Stimulated activated CD4-positive, alpha-beta T cell treated with anti-CD3 and anti-CD28 coated beads, Interleukin-4, amount 100 ng/mL, for 24 hours (primary cell): ENCODE measurements at places on chromosomes 7 and 10.

DNA sequence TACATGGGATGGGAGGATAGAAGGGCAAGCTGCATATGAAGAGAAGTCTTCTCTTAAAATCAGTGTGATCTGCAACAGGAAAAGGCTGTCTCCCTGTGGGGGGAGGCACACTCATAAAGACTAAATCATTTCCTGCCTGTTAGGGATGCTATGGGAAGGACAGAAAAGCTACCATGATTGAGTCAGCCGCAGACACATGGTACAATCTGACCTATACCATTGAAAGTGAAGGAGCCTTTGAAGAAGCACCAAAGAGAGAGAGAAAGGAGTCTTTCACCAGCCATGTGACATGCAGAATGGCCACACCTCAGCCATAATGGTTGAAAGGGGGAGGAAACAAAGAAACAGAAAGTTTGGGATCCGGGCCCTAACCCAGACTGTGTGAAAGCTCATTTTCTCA, 29.1 kb downstream of the NUDCD3 start:
- DNase-seq: peak; percentile 27

DNA sequence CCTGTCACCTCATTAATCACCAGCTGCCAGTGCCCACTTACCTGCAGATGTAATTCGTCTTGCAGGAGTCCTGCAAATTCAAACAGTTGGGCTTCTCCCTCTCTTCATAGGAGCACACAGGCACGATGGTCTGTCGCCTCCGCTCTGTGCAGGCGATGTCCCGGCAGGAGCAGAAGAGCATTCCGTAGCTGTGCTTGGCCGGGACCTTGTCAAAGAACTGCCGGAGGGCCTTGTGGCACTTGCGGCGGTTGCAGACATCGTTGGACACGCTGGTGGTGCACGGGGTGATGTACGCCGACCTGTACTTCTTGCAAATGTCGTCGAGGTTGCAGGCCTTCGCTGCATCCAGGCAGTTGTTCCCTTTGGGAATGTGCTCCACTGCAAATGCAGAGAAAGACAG, 147.8 kb downstream of the GFRA1 start:
- DNase-seq: no peak

- DNase-seq: no peak
These were observed 6.0 kb downstream of the CPXM2 start for GRCh38 chr10:123885406-123886170.

DNA sequence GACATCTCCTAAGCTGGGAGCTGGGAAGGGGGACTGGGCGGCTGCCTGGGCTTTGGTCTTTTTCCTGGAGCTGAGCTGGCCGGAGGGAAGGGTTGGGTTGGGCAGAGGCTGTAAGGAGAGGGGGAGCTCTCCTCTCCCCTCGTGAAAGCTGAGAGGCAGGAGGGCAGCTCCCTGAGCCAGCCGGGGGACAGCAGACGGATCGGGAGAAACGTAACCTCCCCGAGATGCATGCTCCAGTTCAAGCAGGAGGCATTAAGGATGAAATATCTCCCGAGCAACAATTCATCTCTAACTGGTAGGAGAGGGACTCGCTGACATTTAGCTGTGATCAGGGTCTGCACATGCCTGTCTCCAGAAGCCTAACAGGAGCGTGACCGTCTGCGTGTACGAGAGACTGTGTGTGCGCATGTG, 19.9 kb upstream of the LBX1 start:
- DNase-seq: no peak

GRCh38 chr10:103533827-103534226, 40.3 kb downstream of the NEURL1 start:
- DNase-seq: no peak

DNA sequence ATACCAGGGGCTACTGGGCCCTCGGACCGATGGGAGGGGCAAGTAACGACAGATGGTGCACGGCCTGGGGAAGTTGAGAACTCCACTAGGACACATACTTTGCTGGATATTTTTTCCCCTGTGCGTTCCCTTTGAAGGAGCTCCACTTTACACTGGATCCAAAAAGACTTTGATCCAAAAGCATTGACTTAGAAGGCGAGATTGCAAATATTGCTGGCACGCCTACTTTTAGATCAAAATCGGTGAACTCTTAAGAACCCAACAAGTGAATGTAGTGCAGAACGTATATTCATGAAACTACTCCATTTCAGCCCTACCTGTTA, 436 bp upstream of the SLC25A13 start:
- DNase-seq: no peak

- no peak for DNase-seq
These were observed 145.4 kb downstream of the PTPRN2 start for GRCh38 chr7:158442260-158442659.

DNA sequence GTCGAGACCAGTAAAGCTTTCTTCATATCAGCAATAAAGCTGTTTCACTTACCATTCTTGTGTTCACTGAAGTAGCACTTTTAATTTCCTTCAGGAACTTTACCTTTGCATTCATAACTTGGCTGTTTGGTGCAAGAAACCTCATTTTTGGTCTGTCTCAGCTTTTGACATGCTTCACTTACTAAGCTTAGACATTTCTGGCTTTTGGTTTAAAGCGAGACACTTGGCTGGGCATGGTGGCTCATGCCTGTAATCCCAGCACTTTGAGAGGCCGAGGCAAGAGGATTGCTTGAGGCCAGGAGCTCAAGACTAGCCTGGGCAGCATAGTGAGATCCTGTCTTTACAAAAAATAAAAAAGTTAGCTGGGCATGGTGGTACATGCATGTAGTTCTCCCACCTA, 15.8 kb downstream of the PLEKHA1 start:
- DNase-seq: no peak

DNA sequence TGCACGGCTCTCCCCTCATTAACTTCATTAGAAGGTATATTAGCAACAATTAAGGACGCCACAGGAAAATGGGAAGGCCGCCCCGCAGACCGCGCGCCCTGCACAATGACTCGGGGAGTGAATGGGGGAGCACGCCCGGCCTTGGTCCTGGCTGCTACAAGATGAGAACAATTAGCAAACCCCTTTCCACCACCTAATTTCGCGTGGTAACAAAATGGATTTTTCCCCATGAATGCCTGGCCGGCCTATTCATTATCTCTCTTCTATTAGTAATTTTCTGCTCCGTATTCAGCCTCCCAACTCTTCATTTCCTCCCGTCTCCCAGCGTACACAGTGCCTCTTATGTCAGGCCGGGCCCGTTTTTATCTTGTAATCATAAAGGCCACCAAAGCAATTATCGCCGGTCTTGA, 346.9 kb downstream of the DNAJB6 start:
- no peak for DNase-seq

DNA sequence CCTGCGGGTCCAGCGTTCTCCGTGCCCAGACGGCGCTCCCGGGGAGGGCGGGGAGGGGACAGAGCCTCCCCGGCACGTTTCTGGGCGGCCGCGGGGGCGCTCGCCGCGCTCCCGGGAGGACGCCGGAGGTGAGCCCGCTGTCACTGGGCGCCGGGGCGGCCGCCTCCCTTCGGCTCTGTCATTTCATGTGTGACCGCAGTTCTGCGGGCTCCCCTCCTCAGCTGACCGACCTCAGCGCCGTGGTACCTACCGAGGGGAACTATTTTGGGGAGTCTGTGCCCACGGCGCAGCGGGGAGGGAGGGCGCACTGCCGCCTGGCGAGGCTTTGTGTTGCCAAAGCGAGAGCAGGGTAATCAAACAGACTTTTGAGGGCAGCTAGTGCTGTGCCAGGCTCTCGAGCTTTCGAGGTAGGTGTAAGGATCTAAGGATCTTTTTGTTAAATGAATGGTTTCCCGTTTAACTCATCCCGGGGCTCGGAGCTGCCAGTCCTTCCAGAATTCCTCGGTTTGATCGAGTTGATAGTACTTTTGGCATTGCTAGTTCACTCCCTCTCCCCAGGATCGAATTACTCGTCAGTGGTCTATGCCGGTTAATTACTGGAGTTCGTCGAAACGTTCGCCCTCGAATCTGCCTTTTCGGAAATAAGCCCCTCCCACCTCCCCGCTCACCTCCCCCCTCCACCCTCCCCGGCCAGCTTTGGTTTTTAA, 1.9 kb downstream of the ARID5B start:
- peak; percentile 72 for DNase-seq

- DNase-seq: peak; percentile 28
These were observed 15.3 kb downstream of the GPER1 start for GRCh38 chr7:1103009-1103788.

- no peak for DNase-seq
These were observed 101.0 kb downstream of the CABCOCO1 start for GRCh38 chr10:61763778-61764177.

DNA sequence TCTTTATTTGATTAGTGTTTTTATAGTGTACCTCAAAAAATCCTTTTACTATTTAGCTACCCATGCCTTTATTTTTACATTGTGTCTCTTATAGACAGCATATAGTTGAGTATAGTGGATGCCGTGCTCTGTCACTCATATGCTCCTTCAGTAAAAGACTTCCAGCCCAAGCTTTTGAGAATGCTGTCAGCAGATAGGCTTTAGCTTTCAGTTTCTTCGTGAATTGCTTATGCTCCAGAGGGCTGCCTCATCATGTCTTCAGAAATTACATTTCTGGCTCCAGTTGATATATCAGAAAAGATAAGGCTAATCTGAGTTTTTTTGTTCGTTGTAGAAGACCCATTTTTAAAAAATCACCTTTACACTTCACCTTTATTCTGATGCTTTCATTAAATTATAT, 332.0 kb downstream of the NXPH1 start:
- DNase-seq: no peak

- no peak for DNase-seq
These were observed 49.8 kb downstream of the DOCK4 start for GRCh38 chr7:112156412-112156811.

DNA sequence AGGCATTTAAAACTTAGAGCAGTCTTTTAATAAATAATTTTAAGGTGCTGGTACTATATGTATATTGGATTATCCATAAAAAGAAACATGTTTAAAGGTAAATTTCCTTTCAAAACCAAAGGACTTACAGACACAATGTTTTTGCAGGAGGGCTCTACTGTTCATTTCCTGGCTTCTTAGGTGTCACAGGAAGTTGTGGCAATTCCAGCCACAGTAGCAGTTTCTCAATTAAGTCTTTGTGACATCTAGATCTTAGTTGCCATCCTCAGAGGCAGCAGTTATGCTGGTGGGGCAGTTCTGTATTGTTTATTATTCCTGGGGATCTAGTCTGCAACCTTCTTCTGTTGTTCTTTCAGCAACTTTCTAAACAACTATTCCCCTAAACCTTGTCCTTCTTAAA, 460.1 kb downstream of the MAGI2 start:
- no peak for DNase-seq

- DNase-seq: no peak
These were observed 394.2 kb downstream of the LRMDA start for GRCh38 chr10:75825661-75826060.

DNA sequence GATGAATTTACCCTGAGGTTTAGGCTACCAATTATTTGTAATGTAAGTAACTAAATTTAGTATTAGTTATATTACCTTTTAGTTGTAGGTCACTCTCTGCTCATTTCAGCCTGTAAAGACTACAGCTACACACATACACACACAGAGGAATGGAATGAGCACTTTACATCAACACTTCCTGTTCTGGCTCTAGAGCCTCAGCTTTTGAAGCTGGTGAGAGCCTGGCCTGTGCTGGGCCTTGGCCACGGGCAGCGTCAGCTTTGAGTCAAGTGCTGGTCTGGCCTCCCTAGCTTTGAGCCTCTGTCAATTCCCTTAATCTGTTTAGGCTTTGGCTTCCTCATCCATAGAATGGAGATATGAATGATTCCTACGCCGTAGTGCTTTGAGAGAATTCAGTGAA, 141.7 kb downstream of the EGFR start:
- no peak for DNase-seq

DNA sequence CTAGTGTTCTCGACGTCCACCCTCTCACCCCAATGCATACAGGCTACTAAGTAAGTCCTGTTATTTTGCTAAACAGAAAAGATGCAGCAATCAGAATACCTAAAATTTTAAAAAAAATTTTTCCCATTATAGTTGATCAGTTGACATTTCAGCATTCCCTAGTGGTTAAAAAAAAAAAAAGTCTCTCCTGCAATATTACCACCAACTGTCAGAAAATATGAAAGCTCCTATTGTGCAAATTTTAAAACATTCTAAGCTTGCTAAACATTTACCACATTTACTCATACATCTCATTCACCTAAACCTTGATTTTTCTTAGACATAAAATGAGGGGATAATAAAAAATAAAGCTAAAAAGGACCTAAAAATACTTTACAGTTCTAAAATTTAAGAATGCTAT, 165.6 kb downstream of the AVL9 start:
- DNase-seq: no peak

GRCh38 chr7:16785846-16786245, 19.0 kb downstream of the AGR2 start:
- no peak for DNase-seq

DNA sequence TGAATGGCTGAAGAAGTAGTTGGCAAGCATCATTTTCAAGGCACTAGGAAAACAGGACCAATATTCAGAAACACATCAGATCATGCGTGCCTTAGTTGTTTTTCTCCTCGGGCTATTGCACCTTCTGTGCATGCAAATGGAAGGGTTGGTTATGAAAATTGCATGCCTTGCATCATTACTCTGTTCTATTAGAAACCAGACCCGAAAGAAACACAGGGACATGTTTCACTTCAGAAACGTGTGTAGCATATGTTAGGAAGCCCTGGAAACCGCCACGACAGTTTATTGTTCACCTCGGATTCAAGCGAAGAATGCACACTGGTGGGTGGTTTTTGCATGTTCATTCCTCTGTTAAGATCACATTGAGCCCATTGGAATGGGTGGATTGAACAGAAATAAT, 214.7 kb downstream of the FRMD4A start:
- DNase-seq: no peak

DNA sequence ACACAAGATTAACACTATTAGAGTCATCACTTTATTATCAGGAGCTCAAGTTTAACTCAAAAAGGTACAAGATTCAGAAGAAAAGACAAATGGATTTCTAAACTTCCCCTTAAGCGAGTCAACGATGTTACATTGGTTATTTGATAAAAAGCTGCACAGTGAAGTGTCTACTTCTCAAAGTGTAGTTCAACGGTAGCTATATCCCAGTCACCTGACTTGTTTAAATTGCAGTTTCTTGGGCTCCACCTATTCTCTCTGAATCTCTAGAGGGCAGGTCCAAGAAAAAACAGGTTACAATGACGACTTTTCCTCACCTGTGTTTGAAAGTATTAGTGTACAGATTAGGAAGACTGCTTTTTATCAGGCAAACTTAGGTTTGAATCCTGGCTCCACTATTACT, 16.6 kb downstream of the MINDY3 start:
- no peak for DNase-seq
